ENCODE measurements at places on chromosomes 4 and X.

GRCh38 chrX:104112326-104112951, at the start of gene ZCCHC18:
ZCCHC18 (plus strand) TSS chrX:104112523; CDS start chrX:104114112, 1,589 bp downstream.
- no peak for DNase-seq

DNA sequence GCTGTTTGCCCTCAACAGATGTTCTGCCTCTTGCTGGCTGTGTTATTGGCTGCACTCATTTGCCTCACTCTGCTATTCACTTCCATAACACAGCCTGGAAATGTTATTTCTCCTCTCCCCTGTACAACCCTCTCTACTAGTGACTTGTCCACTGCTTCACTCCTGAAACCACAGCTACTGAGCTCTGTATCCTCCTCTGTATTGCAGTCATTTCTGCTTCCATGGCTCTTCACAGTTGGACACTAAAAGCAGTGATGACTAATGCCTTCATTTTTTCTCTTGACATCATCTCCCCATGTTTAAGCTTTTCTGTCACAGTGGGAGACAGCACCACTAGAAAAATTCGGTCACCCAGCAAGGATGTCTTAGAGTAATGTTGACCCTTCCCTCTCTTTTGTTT, 123.0 kb upstream of the PPP1R2C start:
- no peak for DNase-seq

- DNase-seq: no peak
Observed at GRCh38 chr4:24213961-24214360, 324.1 kb upstream of the PPARGC1A start.

GRCh38 chrX:112839856-112840255, 775 bp downstream of the AMOT start:
- no peak for DNase-seq

GRCh38 chrX:37613933-37614332, 42.5 kb downstream of the LANCL3 start:
- DNase-seq: no peak

DNA sequence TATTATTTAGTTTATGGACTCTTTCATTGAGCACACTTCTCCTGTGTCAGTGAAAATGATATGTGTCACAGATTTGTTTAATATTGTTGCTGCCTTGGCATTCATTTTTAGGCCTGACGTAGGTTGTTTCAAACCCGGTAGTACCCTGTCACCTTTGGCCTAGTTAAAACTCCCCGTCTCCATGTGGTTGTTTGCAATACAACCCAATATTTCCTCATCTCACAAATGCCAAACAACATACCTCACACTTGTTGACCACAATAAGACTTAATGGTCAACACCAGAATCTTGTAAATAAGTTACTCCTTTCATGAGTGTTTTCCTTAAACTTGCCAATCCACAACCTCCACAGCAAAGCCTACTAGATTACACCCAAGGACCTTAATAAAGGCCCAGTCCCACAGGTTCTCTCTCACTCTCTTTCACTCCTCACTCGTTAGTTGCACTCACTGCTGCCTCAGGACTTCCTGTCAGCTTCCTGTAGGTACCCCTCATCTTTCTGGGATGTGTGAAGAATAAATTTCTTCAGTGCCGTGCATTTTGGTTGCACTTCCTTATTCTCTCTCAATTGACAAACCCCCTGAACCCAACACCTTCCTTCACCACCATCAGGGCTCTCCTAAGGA, 31.3 kb downstream of the IL13RA2 start:
- no peak for DNase-seq

- no peak for DNase-seq
Observed at GRCh38 chr4:122836941-122837340, 10.3 kb downstream of the FGF2 start.

- DNase-seq: no peak
Observed at GRCh38 chr4:82758701-82759685, 39.6 kb downstream of the SCD5 start.

DNA sequence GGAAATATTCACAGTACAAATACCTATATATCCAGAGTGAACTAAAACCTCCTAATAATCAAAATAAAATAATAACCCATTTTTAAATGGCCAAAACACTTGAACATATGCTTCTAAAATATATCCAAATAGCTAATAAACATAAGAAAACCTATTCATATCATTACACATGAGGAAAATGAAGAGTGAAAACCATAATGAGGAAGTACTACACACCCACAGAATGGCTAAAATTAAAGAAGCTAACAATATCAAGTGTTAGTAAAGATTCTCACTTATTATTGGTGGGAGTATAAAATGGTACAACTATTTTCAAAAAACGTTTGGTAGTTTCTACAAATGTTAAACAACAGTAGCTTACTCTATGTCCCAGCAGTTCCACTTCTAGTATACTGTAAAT, 92.1 kb downstream of the KLHL13 start:
- DNase-seq: no peak

DNA sequence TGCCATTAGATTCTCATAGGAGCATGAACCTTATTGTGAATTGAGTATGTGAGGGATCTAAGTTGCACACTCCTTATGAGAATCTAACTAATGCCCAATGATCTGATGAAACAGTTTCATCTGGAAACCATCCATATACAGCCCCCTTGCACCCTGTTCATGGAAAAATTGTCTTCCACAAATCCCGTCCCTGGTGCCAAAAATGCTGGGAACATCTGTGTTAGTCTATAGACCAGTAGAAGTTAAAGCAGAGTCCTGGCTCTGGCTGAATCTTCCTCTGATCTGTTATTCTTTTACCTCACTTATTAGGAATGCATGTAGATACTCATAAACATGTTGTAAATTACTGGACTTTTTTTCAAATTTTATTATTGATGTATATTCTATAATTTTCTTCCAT, 29.2 kb downstream of the SULT1B1 start:
- no peak for DNase-seq

DNA sequence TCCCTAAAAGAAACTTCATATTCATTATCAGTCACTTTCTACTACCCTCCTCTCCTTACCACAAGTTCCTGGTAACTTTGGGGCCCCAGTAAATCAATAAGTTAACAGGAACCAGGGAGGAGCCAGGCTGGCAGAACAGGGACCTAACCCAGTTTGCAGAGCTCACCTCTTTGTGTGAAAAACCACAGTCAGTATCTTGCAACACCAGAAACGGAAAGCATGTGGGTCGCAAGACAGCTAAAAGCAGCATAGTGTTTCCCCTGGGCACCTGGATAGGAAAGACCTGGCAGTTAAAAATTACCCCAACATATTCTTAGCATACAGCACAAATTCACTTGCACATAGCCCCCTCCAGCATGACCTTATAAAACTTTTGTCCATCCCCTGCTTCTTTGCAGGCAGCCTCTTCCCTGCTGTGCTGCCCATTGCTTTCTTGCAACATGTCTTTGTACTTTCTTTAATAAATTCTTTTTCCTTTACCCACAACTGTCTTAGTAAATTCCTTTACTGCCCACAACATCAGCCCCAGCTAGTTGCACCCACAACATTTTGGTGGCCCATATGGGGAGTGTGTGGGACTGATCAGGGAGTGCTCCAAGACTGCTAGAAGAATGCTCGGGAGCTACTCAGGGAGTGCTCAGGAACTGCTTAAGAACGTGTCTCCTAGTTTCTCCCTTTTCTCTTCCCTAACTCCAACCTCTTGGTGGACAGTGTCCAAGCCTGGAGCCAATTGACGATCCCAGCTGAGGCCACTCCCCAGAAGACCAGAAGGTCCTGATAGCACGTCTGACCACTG, 83.4 kb downstream of the MSN start:
- DNase-seq: no peak

DNA sequence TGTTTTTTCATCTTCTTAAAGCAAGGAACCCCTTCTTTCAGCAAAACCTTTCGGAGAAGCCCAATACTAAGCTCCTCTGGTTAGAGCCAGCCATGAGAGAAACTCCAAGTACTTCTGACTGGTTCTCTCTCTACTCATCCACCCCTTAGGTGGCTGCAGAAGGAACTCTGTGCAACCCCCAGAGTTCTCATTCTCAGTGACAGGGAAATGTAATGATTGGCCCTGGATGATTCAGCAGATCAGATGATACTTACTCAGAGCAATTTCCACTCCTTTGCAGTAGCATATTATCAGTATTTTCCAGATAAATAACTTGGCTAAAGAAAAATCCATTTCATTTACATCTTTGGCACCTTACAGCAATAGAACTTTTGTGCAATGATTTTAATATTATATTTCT, 3.2 kb downstream of the SPP1 start:
- no peak for DNase-seq

DNA sequence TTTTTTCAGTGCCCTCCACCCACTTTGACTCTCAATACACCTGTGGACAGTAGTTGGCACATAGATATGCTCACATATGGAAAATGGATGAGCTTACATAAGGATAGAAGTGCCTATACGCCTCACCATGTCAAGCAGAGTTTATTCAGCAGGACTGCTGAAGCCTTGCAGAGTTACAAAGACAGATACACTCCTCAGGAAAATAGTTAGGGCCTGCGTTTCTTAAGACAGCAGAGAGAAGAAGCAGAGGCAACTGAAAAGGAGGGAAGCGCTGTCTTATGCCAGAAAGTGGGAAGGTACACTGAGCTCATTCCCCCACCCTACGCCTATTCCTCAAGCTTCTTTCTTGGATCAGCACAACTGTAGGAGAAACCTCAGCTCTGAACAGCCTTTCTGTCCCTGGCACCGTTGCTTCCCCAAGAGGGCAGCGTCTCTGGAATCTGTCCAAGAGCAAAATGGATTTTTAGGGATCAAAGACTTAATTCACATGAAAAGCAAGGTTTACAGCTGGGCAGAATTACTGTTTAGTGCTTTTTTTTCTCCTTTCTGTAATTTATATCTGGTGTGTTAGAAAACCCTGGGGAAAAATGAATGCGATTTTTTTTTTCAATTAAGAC, 37.3 kb upstream of the MBTPS2 start:
- DNase-seq: no peak

DNA sequence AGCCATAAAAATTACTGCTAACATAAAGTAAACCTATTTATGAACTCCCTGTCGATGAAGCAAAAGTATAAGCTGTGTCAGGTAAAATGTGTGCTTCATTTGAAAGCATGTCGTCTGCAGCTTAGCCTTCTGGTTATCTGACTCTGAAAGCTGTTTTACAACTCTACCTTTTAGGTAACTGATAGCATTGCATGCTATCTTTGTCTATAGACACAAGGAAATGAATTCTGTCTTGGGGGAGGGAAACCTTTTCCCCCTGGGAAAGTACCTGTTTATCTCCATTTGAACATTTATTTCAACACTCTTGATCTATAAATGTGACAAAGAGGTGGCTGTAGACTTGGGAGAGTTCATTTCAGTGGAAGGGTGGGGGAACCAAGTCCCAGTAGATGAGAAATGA, 51.4 kb downstream of the RAB40A start:
- DNase-seq: no peak

DNA sequence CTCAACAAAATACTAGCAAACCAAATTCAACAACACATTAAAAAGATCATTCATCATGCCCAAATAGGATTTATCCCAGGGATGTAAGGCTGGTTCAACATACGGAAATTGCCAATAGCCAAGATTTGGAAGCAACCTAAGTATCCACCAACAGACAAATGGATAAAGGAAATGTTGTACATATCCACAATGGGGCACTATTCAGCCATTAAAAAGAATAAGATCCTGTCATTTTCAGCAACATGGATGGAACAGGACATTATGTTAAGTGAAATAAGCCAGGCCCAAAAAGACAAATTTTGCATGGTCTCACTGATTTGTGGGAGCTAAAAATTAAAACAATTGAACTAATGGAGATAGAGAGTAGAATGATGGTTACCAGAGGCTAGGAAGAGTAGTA, 82.0 kb upstream of the FAM241A start:
- no peak for DNase-seq

DNA sequence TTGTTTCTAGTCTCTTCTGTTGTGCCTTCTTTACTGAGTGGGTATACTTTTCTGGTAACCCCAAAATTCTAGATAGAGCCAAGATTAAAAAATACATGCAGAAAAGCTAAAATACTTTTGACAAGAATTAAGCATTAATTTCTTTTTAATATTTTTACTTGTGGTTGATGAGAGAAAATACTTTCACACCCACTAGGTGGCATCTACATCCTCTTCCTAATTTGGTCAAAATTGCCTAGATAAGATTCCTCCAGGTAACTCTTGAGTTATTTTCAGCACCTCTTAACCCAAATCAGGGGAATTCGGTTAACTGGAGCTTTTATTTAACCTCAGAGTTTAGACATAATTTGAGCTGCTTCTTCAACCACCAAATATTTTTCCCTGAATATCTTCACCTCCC, 28.4 kb upstream of the COX7B2 start:
- DNase-seq: no peak

DNA sequence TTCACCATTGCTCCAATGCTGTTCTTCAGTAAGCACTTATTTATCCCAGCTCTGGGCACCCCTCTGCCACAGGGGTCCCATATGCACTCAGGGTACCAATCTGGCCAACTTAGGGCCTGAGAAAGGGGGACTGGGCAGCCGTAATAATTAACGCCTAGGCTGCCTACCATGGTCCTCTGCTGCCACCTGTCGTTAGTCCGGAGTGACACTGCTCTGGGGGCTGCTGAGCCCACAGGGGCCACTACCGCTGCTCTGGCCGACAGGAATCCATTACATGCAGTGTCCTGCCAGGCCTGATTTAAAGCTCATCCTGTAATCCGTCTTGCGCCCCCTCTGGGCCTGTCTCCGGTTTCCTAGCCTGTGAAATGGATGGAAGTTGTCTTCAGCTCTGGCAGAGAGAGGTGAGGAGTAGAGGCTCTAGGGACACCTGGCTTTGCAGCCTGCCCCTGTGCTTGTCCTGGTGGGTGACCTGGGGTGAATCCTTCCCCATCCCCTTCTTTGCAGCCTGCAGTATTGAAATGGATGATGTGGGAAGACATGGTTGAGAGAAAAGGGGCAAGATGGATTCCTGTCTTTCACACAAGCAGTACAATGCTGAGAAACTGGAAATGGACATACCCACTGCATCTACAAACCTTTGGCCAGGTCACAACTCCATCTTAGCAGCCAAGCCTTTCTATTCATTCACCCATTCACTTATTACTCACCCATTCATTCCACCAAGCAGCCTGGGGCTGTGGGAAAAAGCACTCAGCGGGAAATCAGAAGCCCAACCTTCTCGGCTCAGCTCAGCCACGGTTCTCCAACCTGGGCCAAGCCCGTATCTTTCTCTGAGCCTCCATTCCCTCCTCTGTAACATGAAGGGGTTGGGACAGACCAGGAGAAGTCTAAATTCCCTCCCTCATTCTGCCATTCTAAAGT, 116.3 kb upstream of the NALF2 start:
- no peak for DNase-seq

DNA sequence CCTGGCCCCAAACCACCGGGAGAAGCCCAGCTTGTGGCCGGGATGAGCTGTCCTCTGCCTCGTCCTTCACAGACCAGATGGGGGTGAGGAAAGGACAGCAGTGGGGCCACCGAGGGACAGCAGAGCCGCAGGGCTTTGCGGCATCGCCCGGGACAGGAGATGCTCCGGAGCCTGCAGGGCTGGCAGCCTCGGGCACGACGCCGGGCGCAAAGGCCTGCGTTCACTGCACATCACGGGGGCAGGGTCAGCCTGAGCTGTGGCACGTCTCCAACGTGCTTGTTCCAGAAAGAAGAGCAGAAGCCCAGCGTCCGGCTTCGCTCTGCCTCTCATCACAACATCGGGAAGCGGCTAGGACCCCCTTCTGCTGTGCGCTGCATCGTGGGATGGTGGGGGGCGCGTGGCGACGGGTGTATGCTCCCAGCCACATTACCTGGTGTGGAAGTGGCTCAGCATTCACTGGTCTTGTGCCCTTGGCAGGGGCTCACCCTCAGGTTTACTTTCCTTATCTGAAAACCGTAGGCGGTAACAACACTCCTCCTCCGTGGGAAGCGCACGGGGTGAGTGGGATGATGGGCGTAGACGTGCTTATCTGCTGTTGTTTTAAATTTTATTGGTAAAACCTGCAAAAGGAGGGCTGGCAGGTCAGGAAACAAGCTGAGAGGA, 7.4 kb downstream of the TADA2B start:
- no peak for DNase-seq
